CD14-positive monocyte (primary cell): ENCODE measurements at places on chromosomes 2 and 18. TPM values are rescaled to one million over a fixed set of nuclear protein-coding genes. Genes with fewer than 3 reads are reported as not detected.

Gene SERPINB10
- polyA plus RNA-seq: 2.0 TPM

Gene AGXT
- not detected for polyA plus RNA-seq

Gene GALNT13
- polyA plus RNA-seq: not detected

Gene FBLN7
- polyA plus RNA-seq: not detected

Gene USP40
- 8.0 and 13.5 TPM in 2 replicates for polyA plus RNA-seq

Gene C1GALT1C1L
- not detected in 2 replicates for polyA plus RNA-seq

Gene CAVIN2
- 0.07 TPM in 1 of 2 replicates, not detected in the other for polyA plus RNA-seq

Gene LOXL3
- 29.0 and 35.0 TPM in 2 replicates for polyA plus RNA-seq

Gene VSNL1
- not detected for polyA plus RNA-seq

Gene LAMA1
- not detected for polyA plus RNA-seq

Gene FBXO36
- 0.90 TPM for polyA plus RNA-seq

Gene PTPRN
- polyA plus RNA-seq: not detected

Gene ALPI
- not detected for polyA plus RNA-seq

Gene SRD5A2
- not detected in 2 replicates for polyA plus RNA-seq

Gene STK39
- 1.2 TPM for polyA plus RNA-seq

Gene CFLAR
- 79.5 TPM for polyA plus RNA-seq

Gene CHAC2
- 0.07 TPM in 1 of 2 replicates, not detected in the other for polyA plus RNA-seq

Gene D2HGDH
- polyA plus RNA-seq: 1.0 TPM

Gene SPATA3
- polyA plus RNA-seq: not detected

Gene CDH2
- polyA plus RNA-seq: 0.32 TPM

Gene STPG4
- polyA plus RNA-seq: 0.20 and 0.27 TPM in 2 replicates

Gene CKAP2L
- not detected in 2 replicates for polyA plus RNA-seq

Gene MEIS1
- 0.20 and 0.40 TPM in 2 replicates for polyA plus RNA-seq

Gene PLB1
- 35.8 and 36.6 TPM in 2 replicates for polyA plus RNA-seq

Gene MLPH
- polyA plus RNA-seq: not detected

Gene NT5C1B
- polyA plus RNA-seq: not detected

Gene GREB1L
- 0.02 TPM for polyA plus RNA-seq
